ENCODE measurements at places on chromosomes 3 and 15. TPM values are rescaled to one million over a fixed set of nuclear protein-coding genes. Genes with fewer than 3 reads are reported as not detected.

The ACTR8 gene
- total RNA-seq, result 12.2 TPM

The DGKG gene
- total RNA-seq, result under 0.01 TPM

The ASB14 gene
- not detected for total RNA-seq

The PLOD2 gene
- 44.8 TPM for total RNA-seq

The ZNF620 gene
- 2.0 TPM for total RNA-seq

The SHF gene
- total RNA-seq, result 4.7 TPM

The FGF7 gene
- total RNA-seq, result 0.14 TPM

The SLC22A13 gene
- 0.07 TPM for total RNA-seq

The WDR93 gene
- not detected for total RNA-seq

The COL7A1 gene
- total RNA-seq, result 294 TPM

The LMAN1L gene
- total RNA-seq, result not detected

The AP4E1 gene
- 8.7 TPM for total RNA-seq

The KLF15 gene
- 0.63 TPM for total RNA-seq

The UROC1 gene
- not detected for total RNA-seq

The ARHGEF26 gene
- 2.6 TPM for total RNA-seq

The KLHL40 gene
- total RNA-seq, result not detected

The CSPG4 gene
- total RNA-seq, result 73.2 TPM

The CDHR4 gene
- total RNA-seq, result not detected

The SERPINI2 gene
- total RNA-seq, result not detected

The UCN2 gene
- total RNA-seq, result 15.2 TPM

The GPR176 gene
- total RNA-seq, result 3.6 TPM

Measured in airway epithelial cell (primary cell).